Activated T-cell treated with anti-CD3 and anti-CD28 coated beads for 1 hour (primary cell): ENCODE measurements at places on chromosomes 11 and 22.

- DNase-seq: no peak
These were observed 27.4 kb upstream of the MALAT1 start for GRCh38 chr11:65471447-65471891.

GRCh38 chr11:88359541-88359940 lies 22.0 kb upstream of the CTSC start:
- DNase-seq: no peak

DNA sequence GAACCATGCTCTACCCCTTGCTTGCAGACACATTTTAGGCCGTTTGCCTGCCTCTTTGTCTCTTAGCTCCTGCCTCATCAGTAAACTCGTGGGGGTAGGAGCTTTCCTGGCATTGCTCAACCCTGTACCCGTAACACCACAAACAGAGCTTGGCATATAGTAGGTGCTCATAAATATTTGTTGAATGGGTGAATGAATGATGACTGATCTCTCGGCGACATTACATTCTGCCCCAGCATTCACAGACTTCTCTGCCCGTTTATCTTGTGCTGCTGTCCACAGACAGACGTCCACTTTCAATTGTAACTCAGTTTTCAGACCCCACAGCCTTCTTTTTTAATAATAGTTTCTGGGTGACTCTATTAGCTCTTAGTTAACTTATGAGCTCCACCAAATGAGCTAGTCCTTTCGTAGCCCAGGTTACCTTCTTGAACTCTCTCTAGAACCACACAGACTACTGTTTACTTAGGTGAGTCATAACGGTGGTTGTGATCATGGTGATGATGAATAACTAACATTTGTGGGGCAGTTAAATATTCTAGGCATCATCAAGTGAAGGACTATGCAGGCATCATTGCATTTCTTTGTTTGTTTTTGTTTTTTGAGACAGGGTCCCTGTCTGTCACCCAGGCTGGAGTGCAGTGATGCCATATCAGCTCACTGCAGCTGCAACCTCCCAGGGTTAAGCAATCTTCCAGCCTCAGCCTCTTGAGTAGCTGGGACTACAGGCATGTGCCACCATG lies 188.4 kb downstream of the ADAMTS15 start:
- no peak for DNase-seq

DNA sequence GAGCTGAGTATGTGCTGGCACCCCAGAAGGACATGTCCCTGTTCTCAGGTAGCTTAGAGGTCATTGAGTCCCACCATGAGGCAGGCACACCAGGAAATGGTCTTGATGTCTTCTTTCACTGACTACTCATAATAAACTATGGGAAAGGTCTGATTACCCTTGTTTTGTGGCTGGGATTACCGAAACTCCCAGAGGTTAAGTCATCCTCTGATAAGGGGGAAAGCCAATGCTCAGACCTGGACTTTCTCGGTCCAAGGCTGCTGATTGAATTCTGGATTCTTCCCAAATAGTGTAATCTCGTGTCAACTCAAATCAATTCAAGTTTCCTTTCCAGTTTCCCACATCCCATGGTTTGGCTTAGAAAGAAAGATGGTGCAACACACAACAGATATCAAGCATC lies 3.7 kb upstream of the CD44 start:
- DNase-seq: no peak

DNA sequence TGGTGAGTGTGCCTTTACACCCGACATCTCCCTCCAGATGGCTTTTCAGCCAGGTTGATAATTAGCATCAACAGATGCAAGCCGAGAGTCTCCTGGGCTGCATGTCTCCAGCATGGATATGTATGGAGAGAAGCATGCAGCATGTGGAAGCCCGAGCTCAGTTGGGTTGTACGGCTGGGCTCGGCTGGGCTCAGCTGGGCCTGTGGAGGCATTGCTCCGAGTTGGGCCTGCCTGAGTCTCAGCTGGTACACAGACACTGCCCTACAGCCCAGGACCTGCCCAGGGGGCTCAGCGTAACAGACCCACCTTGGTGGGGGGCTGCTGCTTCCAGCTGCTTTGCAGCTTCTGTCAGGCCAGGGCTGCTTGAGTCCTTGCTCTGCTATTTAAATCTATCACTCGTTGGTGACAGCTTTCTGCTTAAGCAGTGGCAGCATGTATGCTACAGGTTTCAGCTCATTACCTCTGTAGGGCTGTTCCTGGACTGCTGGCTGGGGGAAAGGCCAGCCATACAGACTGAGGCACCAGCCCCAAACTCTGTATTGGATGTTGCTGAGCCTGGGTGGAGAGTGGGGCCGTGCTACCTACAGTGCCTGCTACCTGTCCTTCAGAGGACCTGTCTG lies 115.5 kb downstream of the TEAD1 start:
- no peak for DNase-seq

GRCh38 chr11:57979532-57980079 lies 44.1 kb upstream of the OR9Q1 start:
- DNase-seq: no peak

DNA sequence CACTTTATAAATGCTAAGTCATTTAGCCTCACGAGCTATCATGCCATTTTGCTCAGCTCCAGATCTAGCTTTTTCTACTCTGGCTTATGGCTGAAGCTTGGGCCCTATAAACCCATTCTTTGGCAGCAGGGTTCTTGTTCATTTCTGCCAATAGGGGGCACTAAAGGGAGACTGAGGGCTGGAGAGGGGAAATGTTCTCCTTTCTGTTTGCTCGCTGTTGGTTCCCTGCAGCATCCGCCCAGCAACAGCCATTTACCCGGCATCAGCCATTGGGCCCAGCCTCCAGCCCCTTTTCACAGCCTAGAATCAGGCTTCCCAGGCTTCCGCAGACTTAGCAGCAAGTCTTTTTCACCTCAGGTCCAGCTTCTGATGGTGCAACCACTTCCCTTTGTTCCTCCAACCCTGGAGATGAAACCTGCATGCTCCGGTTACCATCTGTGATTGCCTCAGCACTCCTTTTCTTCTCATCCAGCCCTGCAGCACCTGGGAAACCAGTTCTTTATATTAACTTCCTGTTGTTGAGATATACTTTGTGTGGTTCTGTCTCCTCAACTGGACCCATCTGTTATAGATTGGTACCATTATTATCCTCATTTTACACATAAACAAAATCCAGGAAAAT lies 4.2 kb upstream of the ME3 start:
- DNase-seq: no peak

GRCh38 chr11:45440111-45440510 lies 154.0 kb upstream of the SYT13 start:
- DNase-seq: no peak

DNA sequence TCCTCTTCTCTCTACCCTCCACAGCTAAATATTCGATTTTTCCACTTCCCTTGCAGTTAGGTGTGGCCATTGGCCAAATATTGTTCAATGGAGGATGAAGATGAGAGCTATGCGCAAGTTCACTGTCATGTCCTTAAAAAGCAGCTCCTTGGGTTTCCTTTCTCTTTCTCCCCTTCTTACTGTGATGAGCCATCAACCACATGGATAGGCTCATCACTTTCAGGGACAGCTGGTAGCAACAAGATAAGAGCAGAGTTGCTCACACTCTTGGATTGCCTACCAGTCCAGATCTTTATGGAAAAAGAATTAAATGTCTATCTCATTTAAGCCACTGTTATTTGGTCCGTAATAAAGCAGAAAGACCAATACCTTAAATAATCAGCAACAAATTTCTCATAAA lies 377.0 kb downstream of the DDX10 start:
- no peak for DNase-seq

DNA sequence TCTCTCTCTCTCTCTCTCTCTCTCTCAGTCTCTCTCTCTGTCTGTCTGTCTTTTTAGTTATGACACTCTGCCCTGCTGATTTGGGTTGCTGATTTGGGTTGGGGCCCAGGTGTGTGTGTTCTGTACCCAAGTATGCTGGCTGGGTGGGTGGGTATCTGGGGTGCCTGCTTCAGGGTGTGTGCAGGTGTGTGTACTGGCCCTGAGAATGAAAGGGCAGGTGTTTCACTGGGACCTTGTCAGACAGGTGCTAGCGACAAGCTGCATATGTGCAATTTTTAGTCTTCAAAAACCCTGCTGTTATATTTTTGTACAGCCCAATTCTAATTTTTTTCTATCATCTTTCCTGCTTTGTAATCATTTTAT lies 943 bp downstream of the CSF2RB start:
- DNase-seq: no peak

DNA sequence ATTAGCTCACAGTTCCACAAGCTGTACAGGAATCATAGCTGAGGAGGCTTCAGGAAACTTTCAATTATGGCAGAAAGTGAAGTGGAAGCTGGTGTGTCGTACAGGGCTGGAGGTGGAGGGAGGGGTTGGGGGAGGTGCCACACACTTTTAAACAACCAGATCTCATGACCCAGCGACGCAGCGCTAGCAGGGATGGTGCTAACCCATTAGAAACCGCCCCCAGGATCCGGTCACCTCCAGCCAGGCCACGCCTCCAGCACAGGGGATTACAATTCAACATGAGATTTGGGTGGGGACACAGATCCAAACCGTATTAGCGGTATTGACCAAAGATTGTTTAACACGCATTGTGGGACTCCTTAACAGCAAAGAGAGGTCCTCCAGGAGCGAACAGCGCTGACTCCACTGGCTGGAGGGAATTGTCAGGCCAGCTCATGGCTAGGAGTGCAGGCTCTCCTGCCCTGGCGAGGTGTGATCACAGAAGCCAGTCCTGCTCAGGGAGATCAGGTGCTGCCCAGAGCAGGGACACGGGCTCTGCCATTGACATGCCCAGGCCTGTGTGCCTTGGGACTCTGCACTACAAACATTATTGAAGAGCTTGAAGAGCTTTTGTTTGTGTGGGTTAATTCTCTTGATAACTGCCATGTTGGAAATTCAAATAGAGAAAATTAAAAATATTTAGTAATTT lies 215.3 kb downstream of the TBC1D22A start:
- no peak for DNase-seq

GRCh38 chr11:57674251-57674650 lies 6.3 kb downstream of the ZDHHC5 start:
- no peak for DNase-seq

DNA sequence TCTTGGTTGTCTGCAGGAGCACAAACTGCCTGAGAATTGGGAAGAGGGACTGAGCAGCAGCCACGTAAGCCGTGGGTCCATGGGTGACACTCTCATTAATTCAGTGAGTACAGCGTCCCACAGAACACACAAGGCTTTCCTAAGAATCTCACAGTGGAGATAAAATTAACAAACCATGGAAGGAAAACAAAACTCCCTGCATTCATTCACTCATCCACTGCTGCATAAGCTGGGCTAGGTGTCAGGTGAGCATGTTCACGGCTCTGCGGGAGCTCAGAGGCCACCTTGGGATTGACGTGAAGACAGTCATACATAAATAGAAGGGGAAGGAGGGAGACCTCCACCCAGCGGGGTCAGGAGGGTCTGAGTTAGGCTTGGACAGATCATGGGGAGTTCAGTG lies 1442.7 kb downstream of the TBC1D22A start:
- no peak for DNase-seq

DNA sequence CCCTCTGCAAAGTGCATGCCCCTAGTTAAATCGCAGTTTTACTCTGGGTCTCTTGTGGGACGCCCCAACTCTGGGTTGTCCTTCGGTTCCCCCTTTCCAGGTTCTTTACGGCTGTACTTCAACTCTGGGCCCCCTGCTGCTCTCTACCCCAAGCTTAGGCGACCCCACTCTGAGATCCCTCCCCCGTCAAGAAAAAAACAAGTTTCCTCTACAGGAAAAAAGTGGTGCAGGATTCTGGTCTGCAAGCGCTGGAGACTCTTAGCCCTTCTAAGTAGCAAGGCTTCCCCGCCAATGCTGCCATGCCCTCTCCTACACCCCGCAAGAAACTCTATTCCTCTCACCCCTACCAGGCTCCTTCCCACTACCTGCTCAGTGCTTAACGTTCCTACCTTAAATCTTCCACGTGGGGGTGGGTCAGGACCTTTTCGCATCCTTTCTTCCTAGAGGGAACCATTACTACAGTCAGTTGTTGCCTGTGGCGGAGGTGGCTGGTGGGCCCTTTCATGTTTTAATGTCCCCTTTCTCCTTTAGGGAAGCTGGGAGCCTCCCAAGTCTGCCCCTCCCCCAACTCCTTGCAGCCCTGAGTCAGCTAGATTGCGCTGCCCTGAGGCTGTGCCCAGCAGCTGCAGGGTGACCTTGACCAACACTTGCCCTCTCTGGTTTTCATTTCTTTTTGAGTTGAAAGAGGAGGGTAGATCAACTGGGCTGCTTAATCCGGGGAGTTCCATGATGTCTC lies 1.4 kb downstream of the NEFH start:
- no peak for DNase-seq

DNA sequence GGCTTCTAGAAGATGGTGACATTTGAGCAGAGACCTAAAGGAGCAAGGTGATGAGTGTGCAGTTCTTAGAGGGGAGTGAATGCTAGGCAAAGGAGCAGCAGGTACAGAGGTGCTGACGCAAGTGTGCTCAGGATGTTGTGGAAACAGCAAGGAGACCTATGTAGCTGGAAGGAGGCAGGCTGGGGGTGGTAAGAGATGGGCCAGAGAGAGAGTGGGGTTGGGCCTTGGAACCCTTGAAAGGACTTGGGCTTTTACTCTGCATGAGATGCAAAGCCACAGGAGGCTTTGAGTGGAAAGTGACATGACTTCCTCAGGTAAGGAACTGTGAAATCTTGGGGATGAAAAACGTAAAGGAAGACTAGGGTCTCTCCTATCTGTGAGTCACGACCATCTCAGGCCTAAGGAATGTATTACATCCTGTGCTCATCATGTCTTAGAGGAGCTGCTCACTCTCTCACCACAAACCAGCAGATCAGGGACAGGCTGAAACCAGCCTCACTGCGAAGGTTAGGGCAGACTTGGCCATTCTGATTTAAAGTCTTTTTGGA lies 65.4 kb downstream of the MICAL2 start:
- no peak for DNase-seq
